ENCODE measurements at places on chromosomes 5 and 9.
A peak's percentile ranks its signal among the peaks of the same experiment; 100 is the strongest.

GRCh38 chr5:61991866-61992265, 314.1 kb upstream of the KIF2A start:
- DNase-seq: no peak

DNA sequence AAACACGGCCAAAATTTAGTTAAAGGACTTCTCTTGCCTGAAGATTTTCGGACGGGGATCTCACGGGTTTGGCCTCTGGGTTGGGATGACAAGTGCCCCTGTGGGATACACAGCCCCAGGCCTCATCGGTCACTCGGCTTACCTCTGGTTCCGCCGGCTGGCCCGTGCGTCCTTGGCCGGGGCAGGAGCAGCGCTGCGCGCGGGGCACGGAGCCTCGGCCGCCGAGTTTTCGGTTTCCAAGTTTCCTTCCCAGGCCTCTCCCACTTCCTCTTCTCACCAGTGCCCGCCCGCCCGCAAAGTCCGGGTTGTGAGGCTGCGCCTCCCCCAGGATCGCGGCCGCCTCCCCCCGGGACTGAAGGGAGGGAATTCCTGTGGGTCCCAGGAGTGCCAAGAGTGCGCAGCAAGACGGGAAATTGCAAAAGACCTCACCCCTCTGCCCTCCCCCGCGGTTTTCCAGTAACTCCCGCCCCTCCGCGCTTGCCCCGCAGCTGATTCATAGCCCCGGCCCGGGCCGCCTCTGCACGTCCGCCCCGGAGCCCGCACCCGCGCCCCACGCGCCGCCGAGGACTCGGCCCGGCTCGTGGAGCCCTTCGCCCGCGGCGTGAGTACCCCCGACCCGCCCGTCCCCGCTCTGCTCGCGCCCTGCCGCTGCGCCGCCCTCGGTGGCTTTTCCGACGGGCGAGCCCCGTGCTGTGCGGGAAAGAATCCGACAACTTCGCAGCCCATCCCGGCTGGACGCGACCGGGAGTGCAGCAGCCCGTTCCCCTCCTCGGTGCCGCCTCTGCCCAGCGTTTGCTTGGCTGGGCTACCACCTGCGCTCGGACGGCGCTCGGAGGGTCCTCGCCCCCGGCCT, at the start of gene OSMR:
Gene OSMR (plus strand): TSS at position 487 of the 853 bp plus-strand sequence. CDS start 23,033 bp downstream, outside the sequence.
- peak; percentile 47 for DNase-seq

DNA sequence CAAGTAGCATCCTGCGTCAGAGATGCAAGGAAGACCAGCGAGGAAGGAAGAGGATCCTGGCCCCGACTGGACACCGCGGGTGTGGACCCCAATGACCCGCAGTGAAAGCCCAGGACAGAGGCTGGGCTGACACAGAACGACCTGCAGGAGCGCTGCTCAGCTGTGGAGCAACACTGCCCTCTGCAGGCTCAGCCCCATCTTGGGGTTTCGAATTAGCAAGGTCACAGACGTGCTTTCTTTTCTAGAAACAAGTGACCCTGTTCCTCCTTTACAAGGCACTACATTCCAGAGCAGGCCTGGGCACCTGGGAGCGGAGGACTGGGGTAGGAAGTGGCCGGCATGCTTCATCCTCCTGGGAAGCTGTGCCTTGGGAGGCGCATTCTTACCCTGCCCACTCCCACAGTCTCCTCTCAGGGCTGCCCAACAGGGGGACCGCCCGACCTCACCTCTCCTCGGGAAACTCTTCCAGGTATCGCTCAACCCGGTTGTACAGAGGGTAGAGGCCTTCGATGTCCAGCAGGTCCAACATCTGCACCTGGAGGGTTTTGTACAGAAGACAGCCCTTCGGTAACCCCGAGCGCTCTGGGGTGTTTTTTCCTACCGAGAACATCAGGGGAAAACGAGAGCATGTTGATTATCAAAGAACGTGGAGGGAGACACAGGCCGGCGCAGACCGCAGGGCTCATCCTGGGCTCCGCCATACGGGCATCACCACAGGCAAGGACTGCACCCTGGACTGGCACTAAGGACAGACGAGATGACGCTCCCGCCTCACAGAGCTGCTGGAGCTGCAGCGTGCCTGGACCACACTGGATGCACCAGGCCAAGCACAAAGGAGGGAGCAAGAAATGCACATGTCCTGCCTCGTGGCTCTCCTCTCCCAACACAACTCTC, 35.0 kb downstream of the IPPK start:
- DNase-seq: peak; percentile 79

DNA sequence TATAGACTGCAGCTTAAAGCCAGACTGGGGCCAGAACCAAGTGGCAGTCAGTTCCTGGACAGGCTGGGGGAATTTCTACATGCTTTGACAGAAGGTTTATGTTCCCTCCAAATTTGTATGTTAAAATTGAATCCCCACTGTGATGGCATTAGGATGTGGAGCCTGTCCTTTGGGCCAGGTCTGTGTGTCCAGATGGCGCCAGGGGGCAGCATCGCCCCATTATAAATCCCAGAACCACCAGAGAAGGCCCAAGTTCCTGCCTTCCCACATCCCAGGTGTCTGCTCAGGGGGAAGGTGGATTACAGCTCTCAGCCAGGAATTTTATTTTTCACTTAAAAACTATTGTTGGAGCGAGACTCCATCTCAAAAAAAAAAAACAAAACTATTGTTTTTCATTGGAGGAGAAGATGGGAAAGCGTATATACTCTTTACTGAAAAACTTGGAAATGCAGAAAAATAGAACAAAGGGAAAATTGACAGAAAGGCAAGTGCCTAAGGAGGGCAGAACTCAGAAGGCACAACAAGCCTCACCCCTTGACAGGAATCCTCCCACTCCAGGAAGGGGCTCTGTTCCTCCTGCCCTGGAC, 5.0 kb downstream of the IL3 start:
- DNase-seq: peak; percentile 76

GRCh38 chr5:81405126-81405891, 11.4 kb upstream of the ACOT12 start:
- DNase-seq: no peak

- no peak for DNase-seq
Measured at GRCh38 chr5:77748160-77748559, 28.0 kb downstream of the TBCA start.

GRCh38 chr5:9239071-9239470, 306.8 kb downstream of the SEMA5A start:
- no peak for DNase-seq

- DNase-seq: no peak
Measured at GRCh38 chr9:130078547-130078946, 24.8 kb downstream of the GPR107 start.

- DNase-seq: no peak
Measured at GRCh38 chr9:105103776-105104175, 140.7 kb upstream of the SLC44A1 start.

DNA sequence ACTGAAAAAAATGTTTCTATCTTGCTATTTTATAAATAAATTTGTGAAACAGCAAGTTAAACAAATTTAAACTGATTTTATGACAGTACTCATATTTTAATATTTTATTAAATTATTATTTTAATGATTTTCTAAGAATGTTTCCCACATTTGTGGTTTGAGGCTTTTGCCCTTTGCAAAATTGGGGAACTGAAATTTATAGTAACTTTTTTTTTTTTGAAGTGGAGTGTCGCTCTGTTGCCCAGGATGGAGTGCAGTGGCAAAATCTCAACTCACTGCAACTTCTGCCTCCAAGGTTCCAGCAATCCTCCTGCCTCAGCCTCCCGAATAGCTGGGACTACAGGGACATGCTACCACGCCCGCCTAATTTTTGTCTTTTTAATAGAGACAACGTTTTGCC, 7.2 kb upstream of the ADGRV1 start:
- no peak for DNase-seq

- DNase-seq: peak; percentile 42
Measured at GRCh38 chr5:74934949-74935751, 69.0 kb upstream of the FAM169A start.

DNA sequence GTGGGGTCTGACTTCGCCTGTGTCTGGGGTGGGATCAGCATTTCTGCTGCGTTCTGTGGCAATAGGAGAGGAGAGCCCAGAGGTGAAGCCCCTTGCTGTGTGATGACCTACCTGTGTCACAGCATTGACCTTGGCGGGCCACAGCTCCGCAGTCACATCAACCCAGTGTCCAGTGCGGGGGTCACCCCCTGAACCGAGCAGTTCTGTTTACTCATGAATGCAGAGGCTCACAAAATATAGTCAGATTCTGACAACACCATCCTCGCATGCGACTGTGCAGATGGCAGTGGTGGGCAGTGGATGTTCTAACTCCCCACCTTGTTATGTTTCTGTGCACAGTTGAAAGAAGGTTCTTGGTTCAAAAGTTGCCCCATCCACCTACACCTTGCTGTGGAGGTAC, 100.1 kb downstream of the ADAMTS16 start:
- DNase-seq: no peak

- no peak for DNase-seq
Measured at GRCh38 chr5:125898851-125899405, 524.3 kb upstream of the GRAMD2B start.

GRCh38 chr5:14243766-14244165, 100.6 kb downstream of the TRIO start:
- no peak for DNase-seq

- DNase-seq: no peak
Measured at GRCh38 chr5:141657937-141658545, 6.8 kb upstream of the FCHSD1 start.

DNA sequence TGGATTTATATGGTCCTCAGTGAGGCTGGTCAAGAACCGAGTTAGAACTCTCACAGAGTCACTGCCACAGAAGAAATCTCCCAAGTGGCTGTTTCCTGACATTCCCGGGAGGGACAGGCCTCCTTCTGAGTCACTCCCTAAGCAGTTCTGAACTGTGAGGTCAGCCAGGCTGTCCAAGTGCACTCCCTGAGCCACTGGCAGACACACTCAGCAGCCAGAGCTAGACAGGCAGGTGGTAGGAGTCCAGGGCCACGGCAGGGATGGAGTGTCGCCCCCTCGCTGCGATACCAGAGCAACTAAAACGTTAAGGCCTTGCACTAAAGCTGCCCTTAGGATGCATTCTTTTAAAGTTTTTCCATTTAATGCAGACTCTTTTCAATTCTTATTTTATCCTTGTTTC, 3.4 kb downstream of the IL4 start:
- no peak for DNase-seq

DNA sequence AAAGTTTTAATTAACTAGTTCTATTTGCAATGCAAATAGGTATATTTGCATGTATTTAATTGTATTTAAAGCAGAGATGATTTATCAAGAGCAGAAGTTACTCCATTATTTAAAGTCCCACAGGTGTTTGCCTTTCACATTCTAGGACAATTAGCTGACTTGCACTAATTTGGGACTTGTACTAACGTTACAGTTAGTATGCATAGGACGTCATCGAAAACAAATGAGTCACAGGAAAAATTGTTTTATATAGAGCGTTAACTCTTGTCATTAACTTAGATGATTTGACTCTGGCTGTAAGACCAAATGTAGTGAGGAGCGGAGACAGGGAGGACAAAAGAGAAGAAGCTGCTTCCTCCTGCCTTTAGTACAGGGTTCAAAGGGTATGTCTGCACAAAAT, 126.1 kb upstream of the IFNE start:
- no peak for DNase-seq

- no peak for DNase-seq
Measured at GRCh38 chr9:107173422-107174180, 109.5 kb upstream of the RAD23B start.

DNA sequence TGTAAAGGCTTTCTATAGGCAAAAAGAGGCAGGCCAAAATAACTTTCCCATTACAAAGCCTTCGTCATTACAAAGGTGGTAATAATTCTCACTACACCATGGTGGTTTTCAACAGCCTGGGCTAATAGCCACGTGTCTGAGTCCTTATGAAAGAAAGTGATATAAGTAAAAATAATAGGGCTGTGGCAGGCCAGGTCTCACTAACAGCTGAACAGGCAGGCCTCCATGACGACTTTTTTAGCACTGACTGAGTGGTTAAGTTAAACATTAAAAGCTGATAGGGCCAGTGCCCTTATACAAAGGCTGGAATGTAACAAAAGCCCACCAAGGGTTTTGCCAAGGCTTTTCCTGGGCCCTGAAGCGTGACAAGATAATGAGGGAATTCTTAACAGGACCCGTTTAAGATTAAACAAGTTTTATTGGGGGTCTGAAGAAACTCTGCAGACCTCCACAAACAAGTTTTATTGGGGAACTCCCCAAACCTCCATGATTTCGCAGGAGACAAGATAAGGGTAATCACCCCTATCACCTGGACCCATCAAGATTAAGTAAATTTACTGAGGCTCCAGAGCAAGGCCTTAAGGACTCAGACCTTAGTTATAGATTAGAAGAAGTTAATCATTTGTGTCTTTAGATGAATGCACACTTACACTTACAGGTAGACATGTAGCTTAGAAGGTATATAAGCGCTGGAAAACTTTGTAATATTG, 412.9 kb downstream of the CHSY3 start:
- no peak for DNase-seq

DNA sequence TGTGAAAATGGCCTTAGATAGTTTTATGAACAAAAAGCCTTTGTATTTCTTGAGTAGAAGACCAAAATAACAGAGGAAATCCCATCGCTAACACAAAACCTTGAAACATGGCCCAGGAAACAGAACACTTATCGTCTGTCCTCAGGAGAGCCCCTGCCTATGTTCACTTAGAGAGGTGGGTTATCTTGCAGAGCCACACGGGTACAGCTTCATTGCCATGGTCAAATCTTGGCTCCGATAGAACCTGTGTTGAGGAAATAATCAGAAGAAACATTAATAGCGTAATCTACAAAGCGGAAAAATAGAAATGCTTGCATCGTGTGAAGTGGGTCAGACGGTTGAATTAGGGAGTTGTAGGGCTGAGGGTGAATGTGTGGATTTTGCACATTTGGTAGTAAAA, 216.1 kb downstream of the MAST4 start:
- no peak for DNase-seq

Measured in activated CD4-positive, alpha-beta T cell treated with anti-CD3 and anti-CD28 coated beads for 48 hours (primary cell).